ENCODE measurements at places on chromosomes 2 and 18.

DNA sequence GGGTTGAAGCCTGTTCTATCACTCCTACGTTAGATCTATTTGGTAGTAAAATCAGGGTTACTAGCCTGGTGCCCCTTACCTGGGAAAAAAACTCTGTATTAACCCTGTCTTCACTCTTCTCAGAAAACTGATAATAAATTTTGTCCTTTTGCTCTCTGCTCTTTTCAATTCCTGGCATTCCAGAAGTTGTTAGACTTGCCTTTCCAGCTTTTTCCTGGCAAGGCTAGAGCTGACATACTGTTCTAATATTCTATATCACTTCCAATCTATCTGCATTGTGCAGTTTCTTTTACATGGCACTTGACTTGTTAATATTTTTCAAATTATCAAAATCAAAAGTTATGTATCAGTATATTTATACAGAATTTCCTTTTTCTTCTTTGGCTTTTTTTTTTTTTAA lies 162.2 kb downstream of the FIGN start:
- DNase-seq: no peak

- no peak for DNase-seq
Measured at GRCh38 chr2:195044801-195045200, 612.2 kb upstream of the SLC39A10 start.

GRCh38 chr2:215104226-215104625 lies 34.2 kb downstream of the ABCA12 start:
- no peak for DNase-seq

GRCh38 chr2:195819276-195819675 lies 162.2 kb downstream of the SLC39A10 start:
- no peak for DNase-seq

DNA sequence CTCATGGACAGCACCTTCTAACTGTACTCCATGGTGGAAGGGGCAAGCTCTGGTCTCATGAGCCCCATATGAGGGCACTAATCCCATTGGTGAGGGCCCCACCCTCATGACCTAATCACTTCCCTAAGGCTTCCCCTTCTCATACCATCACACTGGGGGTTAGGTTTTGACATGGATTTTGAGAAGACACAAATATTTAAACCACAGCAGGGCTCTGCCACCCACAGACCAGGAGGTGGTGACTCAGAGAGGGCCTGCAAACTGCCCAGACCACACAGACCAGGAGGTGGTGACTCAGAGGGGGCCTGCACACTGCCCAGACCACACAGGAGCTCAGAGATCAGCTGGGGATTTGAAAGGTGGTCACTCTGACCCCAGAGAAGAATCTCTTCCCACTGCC lies 222.0 kb downstream of the KLHL29 start:
- no peak for DNase-seq

DNA sequence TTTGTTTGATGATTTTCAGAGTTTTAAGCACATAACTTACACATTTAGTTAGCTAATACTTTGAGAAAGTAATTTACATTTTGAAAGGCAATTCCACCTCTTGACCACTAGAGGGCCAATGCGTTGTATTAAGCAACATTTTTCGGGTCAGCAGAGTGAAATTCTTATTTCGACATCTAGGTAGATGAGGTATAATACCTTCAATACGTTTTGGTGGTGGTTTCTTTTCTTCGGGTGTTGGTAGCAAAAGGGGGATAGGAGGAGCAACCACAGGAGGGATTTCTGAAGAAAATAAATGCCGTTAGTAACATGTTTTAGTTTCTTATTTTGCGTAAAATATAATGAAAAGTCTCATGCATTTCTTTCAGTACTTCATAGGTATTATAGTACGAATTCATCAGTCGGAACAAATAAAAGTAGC lies 106.3 kb downstream of the TTN start:
- DNase-seq: no peak

- no peak for DNase-seq
Measured at GRCh38 chr2:65220432-65221131, 7.0 kb upstream of the ACTR2 start.

DNA sequence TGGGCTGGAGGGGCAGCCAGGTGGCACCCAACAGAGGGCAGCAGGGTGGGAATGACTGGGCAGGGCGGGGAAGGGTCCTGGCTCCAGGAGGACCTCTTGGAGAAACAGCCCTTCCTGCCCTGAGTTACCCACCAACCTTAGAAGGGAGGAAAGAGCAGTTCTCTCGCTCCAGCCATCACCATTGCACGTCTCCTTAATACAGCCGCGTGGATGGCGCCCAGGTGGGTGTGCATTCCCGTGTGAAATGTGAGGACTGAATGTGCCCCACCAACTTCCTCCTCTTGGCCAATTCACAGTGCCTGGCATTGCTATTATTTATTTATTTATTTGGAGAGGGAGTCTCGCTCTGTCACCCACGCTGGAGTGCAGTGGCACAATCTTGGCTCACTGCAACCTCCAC lies 107.0 kb downstream of the SMIM21 start:
- DNase-seq: no peak

- no peak for DNase-seq
Measured at GRCh38 chr2:3079959-3080948, 297.4 kb downstream of the EIPR1 start.
